ENCODE measurements at places on chromosomes 2 and 18. TPM values are rescaled to one million over a fixed set of nuclear protein-coding genes. Genes with fewer than 3 reads are reported as not detected.

Gene SSB
- 91.5 TPM for total RNA-seq

Gene ZAP70
- total RNA-seq = not detected

Gene IGFBP2
- 15.5 TPM for total RNA-seq

Gene RNU2-63P
- total RNA-seq = not detected

Gene CDCA7
- total RNA-seq = 5.5 TPM

Gene RBM43
- 4.7 TPM for total RNA-seq

Gene PTPRN
- 0.86 TPM for total RNA-seq

Gene AMMECR1L
- 14.2 TPM for total RNA-seq

Gene KIF1A
- not detected for total RNA-seq

Gene OTOS
- total RNA-seq = not detected

Gene RAB6C
- total RNA-seq = under 0.01 TPM

Gene RAB17
- total RNA-seq = 0.43 TPM

Gene TIMM21
- 20.7 TPM for total RNA-seq

Gene SPP2
- not detected for total RNA-seq

Gene IL18RAP
- total RNA-seq = not detected

Gene SERPINB11
- not detected for total RNA-seq

Gene NAT8
- not detected for total RNA-seq

Gene ASIC4
- under 0.01 TPM for total RNA-seq

Gene CTLA4
- not detected for total RNA-seq

Gene ERBB4
- total RNA-seq = not detected

Gene ZNG1B
- 29.4 TPM for total RNA-seq

Gene RUFY4
- total RNA-seq = not detected

Gene COMMD1
- 59.2 TPM for total RNA-seq

Gene MBP
- 3.9 TPM for total RNA-seq

Gene AGXT
- not detected for total RNA-seq

Gene TMEM198
- total RNA-seq = 2.9 TPM

Gene MC2R
- not detected for total RNA-seq

Gene C2orf80
- not detected for total RNA-seq

Gene PPP1R1C
- 0.32 TPM for total RNA-seq

Gene PUM2
- total RNA-seq = 33.5 TPM

Gene INPP5D
- under 0.01 TPM for total RNA-seq

Gene SCG2
- 0.97 TPM for total RNA-seq

Gene PAX3
- not detected for total RNA-seq

Gene LIPG
- total RNA-seq = 0.86 TPM

Gene MAL
- total RNA-seq = not detected

Gene GALNT14
- under 0.01 TPM for total RNA-seq

Gene KCNJ3
- total RNA-seq = not detected

Gene DLGAP1
- under 0.01 TPM for total RNA-seq

Gene SIX3
- total RNA-seq = not detected

Gene MYO7B
- total RNA-seq = not detected

Gene ANKRD29
- 0.43 TPM for total RNA-seq

Gene RPRM
- not detected for total RNA-seq

Gene ALLC
- total RNA-seq = not detected

Gene SPDYA
- total RNA-seq = 1.3 TPM

Gene CABLES1
- total RNA-seq = 0.43 TPM

Gene GCKR
- 0.32 TPM for total RNA-seq

Gene MEP1B
- 0.64 TPM for total RNA-seq

Gene IL1B
- total RNA-seq = 2.6 TPM

Gene WNT6
- not detected for total RNA-seq

Gene IL1RL1
- total RNA-seq = 0.32 TPM

Gene EMILIN1
- 160 TPM for total RNA-seq

Gene LONRF2
- total RNA-seq = 1.3 TPM

Gene ZNF514
- total RNA-seq = 12.6 TPM

Gene GAREM2
- 0.97 TPM for total RNA-seq

Gene NYAP2
- total RNA-seq = not detected

Gene OR6B2
- not detected for total RNA-seq

Gene FHL2
- 346 TPM for total RNA-seq
